ENCODE measurements at places on chromosomes 4 and X.

- no peak for DNase-seq
Observed at GRCh38 chrX:69389101-69389501, 115.0 kb upstream of the NALF2 start.

DNA sequence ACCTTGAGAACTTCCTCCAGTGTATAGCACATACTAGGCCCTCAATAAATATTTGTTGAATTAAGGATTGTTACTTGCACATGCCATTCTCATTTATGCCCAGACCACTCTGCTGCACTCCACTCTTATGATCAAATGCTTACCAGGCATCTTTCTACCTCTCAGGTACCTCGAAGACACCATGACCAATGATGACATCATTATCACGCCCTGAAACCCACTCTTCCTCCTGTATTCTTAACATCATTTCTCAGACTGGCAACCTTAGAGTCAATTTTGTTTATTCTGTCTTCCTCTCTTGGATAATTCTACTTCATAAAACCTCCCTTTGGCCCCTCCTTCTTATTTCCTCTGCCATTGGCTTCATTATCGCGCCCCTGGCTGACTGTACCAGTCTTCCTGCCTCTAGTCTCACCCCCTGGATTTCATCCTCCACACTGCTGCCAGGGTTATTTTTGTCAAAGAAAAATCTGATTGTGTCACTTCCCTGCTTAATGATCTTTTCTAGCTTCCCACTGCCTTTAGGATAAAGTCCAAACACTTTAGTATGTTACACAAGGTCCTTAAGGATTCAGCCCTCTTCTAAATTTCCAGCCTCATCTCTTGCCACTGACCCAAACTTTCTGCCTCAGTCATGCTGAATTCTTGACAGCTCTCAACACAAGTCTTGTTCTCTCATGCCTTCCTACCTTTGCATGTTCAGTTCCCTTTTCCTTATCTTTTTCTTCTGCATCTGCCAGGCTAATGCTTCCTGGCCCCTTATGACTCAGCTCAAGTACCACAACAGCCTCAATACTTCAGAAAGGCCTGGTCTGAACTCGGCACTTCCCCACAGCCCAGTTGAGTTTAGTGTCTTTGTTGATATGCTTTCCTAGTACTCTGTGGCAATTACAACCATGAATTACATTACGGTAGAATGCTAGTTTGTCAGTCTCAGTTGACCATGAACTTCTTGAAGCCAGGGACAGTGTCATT lies 45.8 kb downstream of the HDAC8 start:
- no peak for DNase-seq

GRCh38 chr4:101660607-101661006 lies 129.9 kb upstream of the BANK1 start:
- DNase-seq, result no peak

DNA sequence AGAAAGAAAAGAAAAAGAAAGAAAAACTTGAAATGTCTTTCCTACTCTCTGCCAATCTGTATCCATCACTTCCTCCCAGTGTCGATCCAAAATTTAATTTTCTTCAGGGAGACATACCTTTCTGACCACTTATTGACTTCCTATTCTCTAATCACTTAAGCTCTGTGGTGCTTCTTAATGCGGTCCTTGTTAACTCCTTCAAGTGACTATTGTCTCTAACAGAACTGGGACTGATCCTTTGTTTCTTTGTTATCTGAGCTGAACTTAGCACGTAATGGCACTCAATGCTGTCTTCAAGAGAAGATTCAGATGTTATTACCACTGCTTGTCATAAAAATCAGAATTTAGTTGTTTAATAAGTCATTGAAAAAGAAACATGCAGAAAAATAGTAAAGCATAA lies 31.2 kb downstream of the LARP7 start:
- no peak for DNase-seq

GRCh38 chr4:72900952-72901351 lies 168.6 kb downstream of the COX18 start:
- no peak for DNase-seq

DNA sequence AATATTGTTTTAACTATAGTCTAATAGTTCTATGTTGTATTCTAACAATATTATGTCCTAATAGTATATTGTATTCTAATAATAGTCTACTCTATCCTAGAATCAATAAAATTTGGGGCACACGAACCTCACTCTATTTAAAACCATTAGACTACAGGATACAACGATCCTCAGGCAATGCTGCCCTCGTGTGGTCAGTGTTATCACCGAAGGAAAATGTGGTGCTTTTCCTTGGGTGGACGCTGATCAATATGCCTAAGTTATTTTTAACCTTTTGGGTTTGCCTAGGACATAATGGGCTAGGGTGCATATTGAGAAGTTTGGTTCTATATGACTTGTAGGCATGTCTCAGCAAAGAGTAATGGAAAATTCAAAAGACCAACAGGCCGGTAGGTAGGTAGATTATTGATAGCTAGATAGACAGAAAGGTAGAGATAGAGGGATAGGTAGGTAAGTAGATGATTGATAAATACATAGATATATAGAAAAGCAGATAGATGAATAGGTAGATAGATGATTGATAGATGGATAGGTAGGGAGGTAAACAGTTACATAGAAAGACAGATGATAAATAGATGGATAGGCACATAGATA lies 75.1 kb downstream of the PRKX start:
- no peak for DNase-seq
